ENCODE measurements at places on chromosomes 3 and 15. TPM values are rescaled to one million over a fixed set of nuclear protein-coding genes. Genes with fewer than 3 reads are reported as not detected.

Gene SKOR1
- 0.05 TPM for total RNA-seq

Gene GOLGA6B
- 0.06 TPM for total RNA-seq

Gene NR2E3
- 0.31 TPM for total RNA-seq

Gene WDR93
- total RNA-seq, result 0.13 TPM

Gene SPG11
- 9.5 TPM for total RNA-seq

Gene LRTM1
- not detected for total RNA-seq

Gene GOLGA8H
- 2.6 TPM for total RNA-seq

Gene EPHA3
- not detected for total RNA-seq

Gene TRPM1
- not detected for total RNA-seq

Gene ADCY5
- total RNA-seq, result 0.54 TPM

Gene PRR23C
- total RNA-seq, result not detected

Gene KBTBD12
- total RNA-seq, result not detected
